ENCODE measurements at places on chromosomes 7 and 10. TPM values are rescaled to one million over a fixed set of nuclear protein-coding genes. Genes with fewer than 3 reads are reported as not detected.
A peak's percentile ranks its signal among the peaks of the same experiment; 100 is the strongest.

OR2A1 gene
- 0.05 TPM for total RNA-seq

TMEM225B gene
- 0.55 TPM for total RNA-seq

- DNase-seq: no peak
Observed at GRCh38 chr10:71231206-71231605, 18.8 kb downstream of the UNC5B start.

GRCh38 chr7:115701141-115701540, 329.4 kb downstream of the TFEC start:
- no peak for DNase-seq

GIMAP6 gene
- 0.15 TPM for total RNA-seq

DNA sequence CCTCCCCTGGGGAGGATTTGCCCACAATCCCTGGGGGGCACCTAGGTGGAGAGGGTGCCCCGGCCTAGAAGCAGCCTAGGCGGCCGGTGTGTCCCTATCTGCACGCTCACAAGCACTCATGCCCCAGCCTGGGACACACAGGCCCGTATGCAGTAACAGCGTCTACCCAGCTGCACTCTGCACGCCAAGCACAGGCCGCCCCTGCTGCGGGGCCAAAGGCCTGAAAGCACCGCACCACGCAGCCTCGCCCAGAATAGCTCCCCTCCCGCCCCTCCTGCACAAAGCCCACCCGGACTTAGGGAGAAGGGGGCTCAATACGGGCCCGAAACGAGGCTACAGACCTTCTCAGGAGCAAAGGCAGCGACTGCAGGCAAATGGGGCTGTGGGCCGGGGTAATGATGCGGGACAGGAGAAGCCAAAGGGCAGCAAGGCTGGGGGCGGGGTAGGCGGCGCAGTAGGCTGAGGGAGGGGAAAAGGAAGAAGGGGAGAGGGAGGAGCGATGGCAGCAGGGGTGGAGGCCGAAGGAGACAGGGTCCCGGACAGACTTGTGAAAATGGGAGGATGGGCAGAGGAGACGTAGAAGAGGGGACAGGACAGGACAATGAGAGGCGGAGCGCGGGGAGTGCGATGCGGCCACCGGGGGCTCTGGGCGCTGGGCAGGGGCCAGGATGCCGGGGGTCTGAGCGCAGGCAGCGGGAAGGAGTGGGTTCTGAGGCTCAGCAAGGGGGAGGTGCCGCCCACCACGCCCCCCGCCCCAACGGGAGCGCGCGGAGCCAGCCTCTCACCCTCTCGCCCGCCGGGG, 544 bp downstream of the GPRIN2 start:
- no peak for DNase-seq

DNA sequence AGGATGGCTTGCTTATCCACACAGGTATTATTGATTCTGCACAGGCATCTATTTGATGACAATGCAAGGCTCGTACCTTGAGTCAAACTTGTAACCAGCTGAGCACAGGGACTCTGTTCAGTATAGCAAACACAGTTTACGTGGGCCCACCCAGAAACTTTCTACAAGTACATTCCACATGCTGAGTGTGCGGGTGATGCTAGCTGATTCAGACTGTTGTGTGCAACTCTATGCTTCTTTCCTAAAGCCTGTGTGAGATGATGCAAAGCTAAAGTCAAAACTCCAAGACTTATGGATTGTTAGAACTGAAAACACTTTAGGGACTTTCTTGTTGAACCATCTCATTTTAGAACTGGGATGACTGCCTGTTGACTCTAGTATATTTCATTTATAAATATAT, 21.5 kb upstream of the CALD1 start:
- DNase-seq: no peak

WNT16 gene
- total RNA-seq: not detected

ZPBP gene
- not detected for total RNA-seq

AZGP1 gene
- total RNA-seq: not detected

GRCh38 chr10:29731760-29732159, 97.0 kb upstream of the SVIL start:
- no peak for DNase-seq

JAKMIP3 gene
- total RNA-seq: not detected

DNA sequence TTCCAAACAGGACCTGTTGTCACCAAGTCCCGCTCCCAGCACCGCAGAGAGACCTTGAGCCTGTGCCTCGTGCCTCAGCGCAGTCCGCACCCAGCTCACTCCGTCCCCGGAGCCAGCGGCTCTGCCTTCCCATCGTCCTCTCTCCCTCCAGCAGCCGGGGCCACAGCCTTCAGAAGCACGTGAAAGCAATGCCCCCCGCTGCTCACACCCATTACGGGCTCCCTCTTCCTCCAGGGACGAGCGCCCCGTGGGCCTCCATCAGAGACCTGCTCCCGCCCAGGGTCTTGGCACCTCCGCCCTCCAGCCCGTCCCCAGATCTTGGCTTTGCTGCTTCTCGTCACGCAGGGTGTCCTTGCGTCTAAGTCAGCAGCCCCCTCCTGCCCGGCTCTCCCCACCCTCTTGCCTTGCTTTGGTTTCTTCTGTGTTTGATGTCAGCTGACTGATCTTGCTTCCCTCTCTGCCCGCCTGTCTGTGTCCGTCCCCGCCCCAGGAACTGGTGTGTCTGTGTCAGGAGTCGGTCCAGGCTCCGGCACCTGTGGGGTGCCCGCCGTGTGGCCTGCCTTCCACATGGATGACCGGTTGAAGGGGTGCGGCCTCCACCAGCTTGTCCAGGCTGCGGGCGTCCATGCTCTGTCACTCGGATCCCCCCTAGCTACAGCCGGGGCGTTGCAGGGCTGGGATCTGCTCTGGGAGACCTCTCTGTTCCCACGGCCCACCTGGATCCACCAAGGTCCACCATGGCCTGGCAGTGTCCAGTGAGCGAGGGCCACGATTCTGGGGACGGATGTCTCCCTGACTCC, 61.9 kb downstream of the FOXL3 start:
- DNase-seq: no peak

DNA sequence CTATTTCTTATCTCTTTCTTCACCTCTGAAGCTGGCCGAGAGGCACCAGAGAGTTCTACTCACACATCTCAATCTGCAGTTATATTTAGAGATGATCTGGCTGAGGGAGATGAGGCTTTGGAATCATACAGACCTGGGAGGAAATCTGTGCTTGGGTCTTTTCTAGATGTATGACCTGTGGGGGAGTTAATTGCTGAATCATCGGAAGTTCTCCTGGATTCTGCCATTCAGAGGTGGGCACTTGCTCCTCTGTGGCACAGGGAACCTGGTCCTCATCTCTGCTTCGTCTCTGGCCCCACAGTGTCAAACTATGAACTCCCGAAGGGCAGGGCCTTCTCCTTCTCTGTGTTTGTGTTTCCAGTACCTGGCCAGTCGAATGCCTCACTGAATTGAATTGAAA, 52.5 kb downstream of the BLNK start:
- DNase-seq: no peak

DNA sequence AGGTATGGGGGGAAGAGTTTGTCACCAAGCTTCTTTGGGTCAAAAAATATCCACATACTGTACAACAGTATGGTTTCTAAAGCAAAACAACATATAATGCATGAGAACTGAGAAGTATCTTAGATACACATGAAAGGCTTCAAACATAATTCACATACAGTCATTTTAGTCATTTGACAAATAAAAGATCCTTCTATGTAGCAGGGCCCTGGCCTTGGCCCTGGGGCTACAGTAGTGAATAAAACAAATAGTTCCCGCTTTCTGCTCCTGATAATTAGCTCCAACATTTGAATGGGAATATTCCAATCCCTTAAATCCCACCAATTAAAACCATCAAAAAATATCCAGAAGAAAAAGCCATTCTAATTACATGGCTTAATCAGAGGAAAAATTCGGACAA, 51.3 kb downstream of the MALSU1 start:
- DNase-seq: no peak

- no peak for DNase-seq
Observed at GRCh38 chr10:25288181-25288580, 113.4 kb downstream of the GPR158 start.

RAMP3 gene
- not detected for total RNA-seq

DNA sequence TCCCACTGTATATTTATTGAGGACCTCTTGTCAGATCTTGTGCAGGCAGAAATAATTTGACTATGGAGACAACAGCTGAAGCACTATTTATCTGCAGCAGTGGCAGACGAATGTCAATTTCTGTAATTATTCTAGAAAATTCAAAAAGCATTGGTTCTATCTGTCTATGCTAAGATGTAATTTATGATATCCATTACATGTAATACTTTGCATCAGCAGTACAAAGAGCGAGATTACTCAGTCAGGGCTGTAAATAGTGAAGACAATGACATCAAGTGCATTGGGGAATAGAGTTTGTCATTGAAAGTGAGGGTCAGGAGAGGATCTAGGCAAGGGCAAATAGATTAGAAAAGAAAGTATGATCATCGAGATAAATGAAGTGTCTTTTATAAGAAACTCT, 508.2 kb downstream of the ZWINT start:
- DNase-seq: no peak

GTF2I gene
- total RNA-seq: 399 TPM

WDFY4 gene
- total RNA-seq: not detected

PRKG1 gene
- total RNA-seq: 2.3 TPM

CYP2W1 gene
- total RNA-seq: not detected

DNA sequence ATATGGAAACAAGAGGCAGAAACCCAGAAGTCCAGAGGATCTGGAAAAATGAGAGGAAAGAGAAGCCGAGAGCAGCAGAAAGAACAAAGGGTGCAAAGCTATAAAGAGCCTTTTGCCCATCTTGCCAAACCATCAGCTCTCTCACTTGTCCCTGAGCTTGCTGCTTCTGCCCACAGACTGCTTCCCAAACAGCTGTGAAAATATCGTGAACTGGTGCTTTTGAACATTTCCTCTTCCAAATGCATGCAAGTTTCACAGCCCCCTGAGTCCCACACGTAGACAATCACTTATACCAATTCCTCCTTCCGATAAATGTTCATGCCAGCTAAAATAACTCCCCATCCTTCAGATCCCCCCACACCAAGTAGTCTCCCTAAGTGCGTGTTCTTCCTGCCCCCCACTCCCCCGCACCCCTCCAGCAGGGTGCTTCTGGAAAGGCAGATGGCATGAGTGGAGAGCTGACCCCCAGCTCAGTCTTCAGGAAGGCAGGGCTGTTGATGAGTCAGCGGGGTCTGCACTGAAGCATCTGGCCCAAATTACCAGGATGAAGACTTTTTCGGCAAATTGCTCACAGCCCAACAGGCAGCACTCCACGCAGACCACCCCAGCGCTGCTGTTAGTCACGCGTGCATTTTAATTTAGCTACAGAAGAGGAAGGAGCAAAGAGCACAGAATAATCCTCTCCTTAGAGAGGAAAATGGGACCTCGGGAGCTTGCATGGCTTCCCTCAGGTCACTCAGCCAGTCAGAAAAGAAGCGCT, 76.1 kb upstream of the KCNMA1 start:
- no peak for DNase-seq

- DNase-seq: no peak
Observed at GRCh38 chr7:127961786-127962453, 69.3 kb downstream of the LRRC4 start.

TFEC gene
- total RNA-seq: 0.80 TPM

AKR1C1 gene
- 5.5 TPM for total RNA-seq

GRCh38 chr7:13945670-13946069, 43.8 kb downstream of the ETV1 start:
- peak; percentile 84 for DNase-seq

DNA sequence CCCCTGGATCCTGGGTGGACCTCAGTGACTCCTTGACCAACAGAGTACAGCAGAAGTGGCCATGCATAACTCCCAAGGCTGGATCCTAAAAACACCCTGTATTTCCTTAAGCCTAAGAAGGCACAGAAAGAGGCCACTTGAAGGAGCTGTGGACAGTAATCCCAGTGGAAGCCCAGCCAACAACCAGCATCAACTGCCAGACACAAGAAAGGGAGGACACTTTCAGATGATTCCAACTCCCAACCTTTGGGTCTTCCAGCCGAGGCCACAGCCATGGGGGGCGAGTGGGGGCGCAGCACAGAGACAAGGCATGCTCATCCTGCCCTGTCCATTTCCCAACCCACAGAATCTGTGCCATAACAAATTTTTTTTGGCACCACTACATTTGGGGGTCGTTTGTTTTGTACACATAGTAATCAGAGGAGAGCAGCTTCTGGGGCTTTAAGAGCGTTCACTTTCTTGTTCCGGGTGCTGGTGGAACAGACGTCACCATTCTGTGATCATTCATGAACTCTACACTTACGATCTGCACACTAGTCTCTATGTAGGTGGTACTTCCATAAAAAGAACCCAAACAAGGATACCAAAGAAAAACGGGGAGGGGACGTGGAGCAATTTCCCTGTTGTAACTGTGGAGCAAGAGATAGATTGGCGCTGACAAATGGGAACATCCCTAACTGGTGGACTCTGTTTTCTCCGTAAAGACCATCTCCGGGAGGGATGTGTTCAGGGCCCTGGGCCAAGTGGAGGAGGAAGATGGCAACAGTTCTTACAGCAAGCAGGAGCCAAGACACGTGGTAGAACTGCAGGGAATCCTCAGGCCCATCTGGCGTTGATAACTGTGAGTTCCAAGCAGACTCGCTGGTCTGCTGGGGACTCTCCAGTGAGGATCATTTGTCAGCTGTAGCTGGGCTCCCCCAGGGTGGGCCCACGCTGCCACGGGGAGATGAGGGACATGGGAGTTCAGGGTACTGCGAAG, 6.0 kb upstream of the SLC29A3 start:
- DNase-seq: no peak

- peak; percentile 45 for DNase-seq
Observed at GRCh38 chr7:15130666-15131541, 228.4 kb upstream of the DGKB start.

DNA sequence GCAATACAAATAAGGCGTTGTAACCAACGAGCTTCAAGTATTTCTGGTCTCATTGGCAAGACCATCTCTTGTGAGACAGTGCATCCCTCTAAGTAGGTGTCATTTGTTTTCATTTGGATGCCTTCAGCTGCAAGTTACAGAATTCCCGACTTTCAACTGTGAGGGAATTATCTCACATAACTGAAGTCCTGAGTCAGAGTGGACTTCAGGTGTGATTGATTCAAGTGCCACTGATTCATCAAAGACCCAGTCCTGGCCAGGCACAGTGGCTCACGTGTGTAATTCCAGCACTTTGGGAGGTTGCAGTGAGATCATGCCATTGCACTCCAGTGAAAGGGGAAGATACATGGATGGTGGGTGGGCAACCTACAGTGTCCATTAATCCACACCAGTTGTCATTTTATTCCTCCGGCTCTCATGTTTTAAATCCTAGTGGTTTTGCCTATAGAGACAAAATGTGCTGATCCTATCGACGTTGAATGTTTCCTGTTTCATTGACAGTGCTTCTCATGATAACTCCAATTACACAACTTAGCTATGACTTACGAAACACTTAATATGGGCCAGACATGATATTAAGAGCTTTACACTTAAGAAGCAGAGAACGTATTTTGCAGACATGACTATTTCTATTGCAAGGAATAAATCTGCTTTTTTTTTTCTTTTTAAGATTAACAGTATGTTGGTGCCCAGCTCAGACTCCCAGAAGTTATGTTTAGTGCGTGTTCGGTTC, 268.0 kb downstream of the FRMD4A start:
- no peak for DNase-seq

GRCh38 chr7:106312906-106313305, 28.1 kb upstream of the NAMPT start:
- DNase-seq: no peak

GRCh38 chr7:10793995-10794775, 179.5 kb upstream of the PHF14 start:
- no peak for DNase-seq
